Activated T-helper 1 cell treated with anti-CD3 and anti-CD28 coated beads, Interleukin-12 subunit alpha, Interleukin-12 subunit beta, Interleukin-2, Interleukin-4 antibody, amounts not matched to agents 30 ng/mL and 10 ng/mL and 1 ng/mL, durations not matched to agents 14 hours and 24 hours and 36 hours (primary cell): ENCODE measurements at places on chromosomes 12 and 14. TPM values are rescaled to one million over a fixed set of nuclear protein-coding genes. Genes with fewer than 3 reads are reported as not detected.

Gene NEDD1
- total RNA-seq, result 61.1 and 65.3 TPM in 2 replicates

Gene NACA
- total RNA-seq, result 942 and 963 TPM in 2 replicates

Gene PRR4
- 1.9 and 3.6 TPM in 2 replicates for total RNA-seq

Gene CLEC4D
- not detected in 2 replicates for total RNA-seq

Gene DCAF4
- 17.1 and 20.4 TPM in 2 replicates for total RNA-seq

Gene ZNF10
- total RNA-seq, result 5.1 and 6.4 TPM in 2 replicates

Gene HRK
- total RNA-seq, result not detected in 2 replicates

Gene B3GNT4
- 0.29 TPM in 2 replicates for total RNA-seq

Gene ESRRB
- 0.17 and 0.21 TPM in 2 replicates for total RNA-seq

Gene CCDC197
- 0.13 TPM in 1 of 2 replicates, not detected in the other for total RNA-seq

Gene MYO1H
- not detected in 2 replicates for total RNA-seq

Gene ZNF605
- 6.3 and 7.5 TPM in 2 replicates for total RNA-seq

Gene SERPINA12
- total RNA-seq, result not detected in 2 replicates

Gene PTPRR
- not detected in 2 replicates for total RNA-seq

Gene SMARCD1
- 74.6 and 75.3 TPM in 2 replicates for total RNA-seq

Gene GPD1
- total RNA-seq, result 0.29 and 0.88 TPM in 2 replicates

Gene DTX1
- 0.29 TPM in 2 replicates for total RNA-seq

Gene STX2
- total RNA-seq, result 15.9 and 17.9 TPM in 2 replicates

Gene COA8
- total RNA-seq, result 37.2 and 39.7 TPM in 2 replicates

Gene MUCL1
- total RNA-seq, result not detected in 2 replicates

Gene RFX4
- not detected in 2 replicates for total RNA-seq

Gene TAS2R30
- 3.8 and 4.5 TPM in 2 replicates for total RNA-seq

Gene PTPRQ
- total RNA-seq, result not detected in 2 replicates

Gene GALNT8
- 0.39 and 2.1 TPM in 2 replicates for total RNA-seq

Gene KRT75
- not detected in 2 replicates for total RNA-seq

Gene ARMH4
- total RNA-seq, result not detected in 2 replicates

Gene EXOC3L4
- total RNA-seq, result not detected in 2 replicates
